Forelimb muscle (tissue), 1 donor: ENCODE measurements at places on chromosomes 4 and X. TPM values are rescaled to one million over a fixed set of nuclear protein-coding genes. Genes with fewer than 3 reads are reported as not detected.
A peak's percentile ranks its signal among the peaks of the same experiment; 100 is the strongest.

The ANAPC4 gene
- polyA plus RNA-seq, result 30.3 TPM

The SLC2A9 gene
- 3.4 TPM for polyA plus RNA-seq

- DNase-seq, result no peak
Observed at GRCh38 chr4:184762100-184762499, 28.2 kb upstream of the CENPU start.

DNA sequence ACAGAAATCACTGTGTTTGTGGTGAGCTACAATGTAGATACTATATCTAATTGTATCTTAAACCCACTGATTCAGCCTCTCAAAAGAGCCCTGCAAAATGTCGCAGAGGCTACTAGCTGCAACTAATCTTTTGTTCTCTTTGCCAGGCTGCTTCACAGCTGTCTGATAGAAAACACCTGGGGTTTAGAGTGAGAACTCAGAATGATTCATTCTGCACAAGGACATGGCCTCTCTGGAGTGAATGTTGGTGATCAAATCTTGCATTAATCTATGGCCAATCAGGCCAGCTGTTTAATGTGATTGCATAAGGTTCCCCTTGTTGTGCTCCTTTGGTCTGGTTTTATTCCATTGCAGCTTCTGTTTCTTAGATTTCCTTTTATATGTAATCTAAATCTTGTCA is 100.3 kb downstream of the EMCN start:
- no peak for DNase-seq

DNA sequence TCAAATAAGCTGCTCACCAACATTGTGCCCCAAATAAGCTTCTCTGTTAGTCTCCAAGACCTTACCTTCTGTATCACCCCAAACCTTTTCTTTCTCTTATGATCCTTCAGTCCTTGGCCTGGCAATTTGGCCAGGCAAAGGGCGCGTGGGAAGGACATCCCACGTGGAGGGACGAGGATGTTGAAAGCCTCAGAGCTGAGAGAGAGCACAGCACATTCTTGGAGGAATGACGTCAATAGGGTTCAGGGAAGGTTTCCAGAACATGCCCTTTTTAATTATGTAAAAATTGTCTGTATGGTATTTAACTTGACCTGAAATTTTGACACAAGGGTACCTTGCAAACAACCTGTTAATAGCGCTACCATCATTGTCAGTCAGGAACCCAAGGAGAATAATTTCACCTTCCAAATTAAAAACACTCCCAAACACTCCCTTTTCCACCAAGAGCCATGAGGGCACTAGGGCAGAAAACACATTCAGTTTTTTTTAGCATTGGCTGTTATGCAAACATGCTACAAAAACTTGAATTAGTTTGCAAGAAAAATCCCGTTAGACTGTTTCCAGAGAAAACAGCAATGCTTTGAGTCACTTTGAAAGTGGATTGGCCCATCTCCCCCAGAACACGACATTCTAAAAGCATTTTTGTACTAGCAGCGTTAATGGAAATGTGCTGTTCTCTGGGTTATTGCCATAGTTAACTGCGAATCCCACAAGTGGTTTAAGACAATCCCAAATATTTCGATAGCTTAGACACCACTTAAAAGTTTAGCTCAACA is 183.2 kb upstream of the PUDP start:
- DNase-seq, result peak; percentile 4
